ENCODE measurements at places on chromosomes 12 and 14.

- DNase-seq = no peak
These were observed 103.2 kb downstream of the SLC25A47 start for GRCh38 chr14:100426314-100426713.

DNA sequence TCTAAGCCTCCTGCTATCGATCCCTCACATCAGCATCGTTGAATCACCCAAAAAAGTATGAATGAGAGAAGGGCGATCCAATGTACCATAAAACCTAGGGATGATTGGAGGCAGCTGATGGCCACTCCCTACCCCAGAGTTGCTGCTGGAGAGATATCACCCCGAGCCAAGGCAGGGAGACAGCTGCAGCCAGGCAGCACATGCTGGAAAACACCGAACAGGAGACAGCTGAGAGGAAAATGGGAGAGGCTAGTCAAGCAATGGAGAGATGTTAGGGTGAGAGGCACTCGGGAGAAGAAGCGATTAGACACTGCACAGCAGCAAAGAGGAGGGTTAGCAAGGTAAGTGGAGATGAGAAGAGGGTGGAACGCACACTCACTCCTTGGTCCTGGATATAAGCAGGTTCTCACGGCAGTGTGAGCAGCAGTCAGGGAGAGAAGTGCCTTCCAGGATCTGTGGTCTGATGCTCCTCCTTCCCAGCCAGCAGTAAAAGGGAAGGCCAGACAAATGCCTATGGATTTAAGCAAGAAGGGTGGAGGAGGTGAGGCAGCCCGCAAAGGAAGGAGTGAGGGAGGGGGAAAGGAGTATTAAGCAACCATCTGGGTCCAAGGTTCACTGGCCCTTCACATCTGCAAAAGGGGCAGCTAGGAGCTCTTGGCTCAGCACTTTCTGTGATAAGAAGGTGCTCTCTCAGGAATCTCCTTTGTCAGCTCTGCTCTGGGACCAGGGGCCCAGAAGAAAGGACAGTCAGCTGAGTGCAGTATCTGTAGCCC lies at the start of gene SLC7A7:
TSS of gene SLC7A7 (minus strand) at position 495 of the 773 bp plus-strand sequence. CDS start 2,037 bp downstream, outside the sequence.
- no peak for DNase-seq

GRCh38 chr14:35875296-35875695 lies 49.2 kb downstream of the BRMS1L start:
- DNase-seq = no peak

GRCh38 chr12:118357257-118358007 lies 15.3 kb downstream of the TAOK3 start:
- DNase-seq = peak; percentile 95

- DNase-seq = peak; percentile 95
These were observed 257.8 kb upstream of the BTG1 start for GRCh38 chr12:92403210-92404175.

GRCh38 chr14:105212541-105213300 lies 31.6 kb upstream of the NUDT14 start:
- no peak for DNase-seq

GRCh38 chr14:90382491-90383125 lies 14.2 kb upstream of the CALM1 start:
- peak; percentile 76 for DNase-seq

GRCh38 chr12:93578221-93578620 lies 5.7 kb downstream of the SOCS2 start:
- DNase-seq = no peak

GRCh38 chr14:70171726-70172125 lies 17.0 kb downstream of the SLC8A3 start:
- DNase-seq = peak; percentile 72

GRCh38 chr12:107406932-107407331 lies 278.7 kb upstream of the PWP1 start:
- DNase-seq = no peak

- peak; percentile 32 for DNase-seq
These were observed 753 bp upstream of the ATP5MC2 start for GRCh38 chr12:53676656-53677015.

DNA sequence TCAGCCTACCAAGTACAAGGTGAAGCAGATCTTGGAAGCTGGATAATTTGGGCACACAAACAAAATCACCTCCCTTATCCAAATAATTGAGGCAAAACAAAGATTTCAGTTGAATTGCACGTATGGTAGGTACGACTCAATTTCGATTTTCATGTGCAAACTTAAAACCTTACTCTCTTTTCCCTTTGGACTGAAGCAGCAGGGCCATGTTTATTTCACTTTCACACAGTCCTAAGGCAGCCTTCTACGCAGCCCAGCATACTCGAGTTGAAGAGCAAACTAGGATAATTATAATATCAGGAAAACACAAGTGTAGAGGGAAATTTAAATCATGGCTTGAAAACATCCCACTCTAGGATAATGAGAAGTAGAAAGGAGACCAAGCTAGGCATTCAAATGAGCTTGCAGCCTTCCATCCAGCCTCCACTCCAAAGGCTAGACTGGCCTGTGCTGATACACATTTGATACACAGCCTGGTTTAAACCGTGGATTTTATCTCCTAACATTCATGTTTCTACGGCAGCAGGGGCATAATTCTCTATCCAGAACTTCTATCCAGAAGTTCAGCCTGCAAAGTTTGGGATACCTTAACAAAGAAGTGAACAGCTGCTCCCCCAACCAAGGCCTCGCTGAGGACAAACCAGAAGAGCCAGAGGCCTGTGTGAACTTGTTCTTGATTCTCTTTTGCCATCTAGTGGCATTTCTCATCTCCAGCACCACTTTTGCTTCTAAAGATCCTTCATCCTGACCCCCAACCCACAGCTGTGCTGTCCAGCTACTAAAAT lies 2.4 kb upstream of the RNASE7 start:
- peak; percentile 85 for DNase-seq

- no peak for DNase-seq
These were observed 29.3 kb downstream of the HMGA2 start for GRCh38 chr12:65853489-65854157.

DNA sequence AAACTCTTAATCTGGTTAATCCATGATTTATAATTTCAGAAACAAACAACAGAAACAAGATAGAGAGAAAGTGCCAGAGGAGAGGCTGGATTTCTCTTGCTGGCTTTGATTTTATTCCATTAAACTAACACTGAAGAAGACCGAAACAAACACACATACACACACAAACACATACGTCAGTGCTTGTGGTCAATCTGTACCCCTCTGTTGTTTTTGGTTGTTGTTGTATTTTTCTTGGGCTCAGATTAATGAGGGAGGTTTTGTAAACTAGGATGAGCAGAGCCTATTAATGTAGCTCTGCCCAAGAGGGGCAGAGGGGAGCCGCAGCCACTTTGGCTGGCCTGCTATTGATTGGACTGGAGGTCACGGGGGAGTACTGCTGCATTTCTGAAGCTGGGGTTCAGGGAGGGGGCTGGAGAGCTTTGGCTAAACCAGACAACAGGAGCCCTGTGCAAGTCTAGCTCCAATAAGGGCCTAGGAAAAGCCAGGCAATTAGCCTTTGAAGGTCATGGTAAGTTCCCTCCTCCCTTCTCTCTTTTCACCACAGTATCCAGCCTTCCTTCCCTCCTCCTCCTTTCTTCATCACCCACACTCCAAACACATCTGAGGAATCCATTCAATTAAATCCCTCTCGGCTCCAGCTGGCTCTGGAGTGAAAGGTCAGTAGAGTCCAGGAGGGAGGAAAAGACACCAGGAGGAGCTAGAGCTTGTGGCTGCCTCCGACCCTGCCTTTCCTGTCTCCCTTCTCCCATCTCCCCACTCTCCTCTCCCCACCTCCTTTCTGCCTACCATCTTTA lies 344.1 kb upstream of the LMO3 start:
- DNase-seq = no peak

- DNase-seq = no peak
These were observed 128.4 kb downstream of the RPAP3 start for GRCh38 chr12:47577206-47577989.

DNA sequence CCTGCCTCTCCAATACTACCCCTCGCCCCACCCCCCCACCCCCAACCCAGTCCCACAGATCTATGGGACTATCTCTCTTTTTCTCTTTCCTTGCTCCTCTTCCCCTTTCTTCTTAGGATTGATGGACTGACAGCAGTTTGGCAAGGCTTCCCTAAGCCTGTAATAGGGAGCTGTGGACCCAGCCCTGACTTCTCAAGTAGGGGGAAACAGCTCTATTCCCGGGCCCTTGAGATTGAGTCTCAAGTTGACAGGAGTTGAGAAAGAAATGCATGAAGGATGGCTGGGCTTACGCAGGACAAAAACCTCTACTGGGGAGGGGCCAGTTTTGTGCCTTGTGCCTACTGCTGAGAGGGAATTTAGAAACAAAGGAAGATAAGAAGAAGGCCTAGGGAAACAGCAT lies 60.4 kb downstream of the SMUG1 start:
- DNase-seq = no peak

DNA sequence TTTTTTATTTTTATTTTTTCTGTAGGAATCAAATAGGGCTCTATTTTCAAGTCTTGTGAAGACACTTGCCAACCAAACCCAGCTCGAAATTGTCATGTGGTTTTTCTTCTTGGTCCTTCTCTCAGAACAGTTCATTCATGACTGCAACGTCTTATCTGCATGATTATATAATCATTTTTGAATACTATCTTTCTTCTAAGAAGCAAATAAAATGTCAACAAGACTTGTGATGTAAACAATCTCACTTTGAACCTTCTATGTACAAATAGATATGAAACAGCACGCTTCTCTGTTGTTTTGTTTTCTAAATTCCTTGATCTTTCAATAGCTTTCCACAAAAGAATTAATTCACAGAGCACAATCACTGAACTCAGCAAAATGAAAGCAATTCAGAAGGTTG lies 320.7 kb downstream of the SOX5 start:
- DNase-seq = no peak

DNA sequence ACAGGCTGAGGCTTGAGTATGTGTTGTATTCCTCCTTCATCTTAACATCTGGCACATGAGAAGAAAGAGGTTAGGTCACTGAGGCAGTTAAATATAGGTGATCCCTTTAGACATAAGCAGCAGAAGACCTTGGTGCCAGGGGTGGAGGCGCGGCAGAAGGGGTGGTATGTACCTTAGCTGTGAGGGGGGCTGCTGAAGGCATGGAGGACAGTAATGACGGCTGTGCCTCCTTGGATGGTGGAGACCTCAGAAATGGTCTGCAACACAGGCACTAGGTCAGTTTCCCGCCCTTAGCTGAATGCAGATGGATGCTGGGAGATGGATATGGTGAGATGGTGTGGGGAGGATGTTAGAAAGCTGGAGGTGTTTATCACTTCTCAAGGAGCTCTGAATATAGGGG lies 1.5 kb upstream of the PNMA1 start:
- DNase-seq = no peak

DNA sequence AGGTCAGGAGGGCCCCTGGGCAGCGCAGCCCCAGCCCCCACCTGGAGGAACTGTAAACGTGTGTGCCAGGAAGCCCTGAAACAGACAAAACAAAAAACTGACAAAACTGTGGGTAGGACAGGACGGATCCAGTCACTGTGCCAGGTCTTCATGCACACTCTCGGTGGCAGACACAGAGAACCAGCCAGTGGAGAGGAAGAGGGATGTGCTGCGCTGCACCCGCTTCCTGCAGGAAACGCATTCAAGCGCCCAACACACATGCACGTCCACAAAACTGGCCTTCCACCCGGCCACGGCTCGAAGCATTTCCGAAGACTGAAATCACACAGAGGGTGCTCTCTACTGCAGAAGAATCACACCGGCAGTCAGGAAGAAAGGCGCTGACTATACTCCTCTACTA lies 16.9 kb downstream of the BRF1 start:
- peak; percentile 49 for DNase-seq

DNA sequence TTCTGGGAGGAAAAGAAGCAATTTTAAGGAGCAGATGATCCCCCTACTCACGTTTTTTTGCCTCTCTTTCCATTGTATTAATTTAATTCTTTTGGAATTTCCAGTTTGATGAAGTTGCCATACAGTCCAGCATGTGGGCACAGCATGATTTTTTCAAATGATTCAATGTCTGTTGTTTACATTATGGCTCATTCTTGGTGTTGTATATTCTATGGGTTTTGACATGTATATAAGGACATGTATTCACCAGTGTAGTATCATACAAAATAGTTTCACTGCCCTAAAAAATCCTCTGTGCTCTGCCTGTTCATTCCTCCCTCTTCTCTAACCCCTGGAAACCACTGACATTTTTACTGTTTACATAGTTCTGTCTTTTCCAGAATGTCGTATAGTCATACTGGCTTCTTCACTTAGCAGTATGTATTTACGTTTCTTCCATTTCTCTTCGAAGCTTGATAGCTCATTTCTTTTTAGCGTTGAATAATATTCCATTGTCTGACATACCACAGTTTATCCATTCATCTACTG lies 13.3 kb upstream of the KLHDC2 start:
- DNase-seq = no peak

- DNase-seq = peak; percentile 85
These were observed 46.6 kb upstream of the PLEKHG6 start for GRCh38 chr12:6263931-6264330.

DNA sequence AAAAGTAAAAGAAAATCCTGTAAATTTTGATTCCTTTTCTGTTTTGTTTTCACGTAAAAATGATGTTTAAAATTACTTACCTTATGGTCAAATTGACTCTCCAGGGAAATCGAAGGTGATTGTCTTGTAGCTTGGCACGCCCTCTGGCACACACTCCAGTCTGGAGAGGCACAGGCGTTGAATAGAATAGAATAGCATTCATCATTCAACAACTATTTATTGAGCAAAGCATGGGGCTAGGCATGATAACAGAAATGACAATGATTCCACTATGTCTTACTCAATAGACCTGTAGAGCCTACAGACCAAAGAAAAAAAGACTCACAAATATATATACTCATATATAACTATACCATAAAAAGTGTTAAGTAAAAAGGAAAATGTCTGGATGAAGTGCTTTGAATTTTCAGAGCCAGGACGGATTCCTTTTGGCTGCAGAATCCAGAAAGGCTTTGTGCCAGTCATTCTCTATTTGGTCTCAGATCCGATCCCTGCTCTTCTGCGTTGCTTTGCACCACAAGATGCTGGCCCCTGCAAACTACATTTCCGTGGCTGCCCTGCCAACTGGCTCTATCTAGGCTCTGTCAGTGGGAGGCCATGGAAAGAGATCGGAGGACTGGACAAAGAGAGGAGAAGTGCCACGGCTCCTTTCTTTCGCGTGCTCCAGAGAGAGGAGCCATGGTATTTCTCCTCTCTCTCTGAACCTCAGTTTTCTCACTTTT lies 231.8 kb downstream of the CRADD start:
- DNase-seq = no peak

DNA sequence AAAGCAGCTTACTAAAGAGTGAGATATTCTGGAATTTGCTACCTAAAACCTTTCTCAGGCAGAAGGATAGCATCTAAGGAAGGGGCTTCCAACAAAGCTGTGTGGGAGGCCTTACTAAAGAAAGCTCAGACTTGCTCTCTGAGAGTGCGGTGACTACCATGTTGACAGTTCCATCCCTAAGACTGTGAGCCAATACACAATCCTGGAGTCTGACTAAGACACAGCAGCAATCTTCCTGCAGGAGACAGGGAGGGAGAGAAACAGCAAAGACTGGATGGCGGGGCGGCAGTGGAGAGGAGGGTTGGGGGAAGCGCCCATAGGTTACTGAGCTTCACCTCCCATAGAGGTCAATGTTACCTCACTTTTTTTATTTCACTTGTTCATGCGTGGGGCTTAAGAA lies 70.9 kb downstream of the KITLG start:
- DNase-seq = no peak

Data from hematopoietic multipotent progenitor cell treated with erythropoietin and hydrocortisone succinate and interleukin-3 and kit ligand, for 4 days (in vitro differentiated cells).